RWPE1 (cell line): ENCODE measurements at places on chromosomes 1 and 21.

DNA sequence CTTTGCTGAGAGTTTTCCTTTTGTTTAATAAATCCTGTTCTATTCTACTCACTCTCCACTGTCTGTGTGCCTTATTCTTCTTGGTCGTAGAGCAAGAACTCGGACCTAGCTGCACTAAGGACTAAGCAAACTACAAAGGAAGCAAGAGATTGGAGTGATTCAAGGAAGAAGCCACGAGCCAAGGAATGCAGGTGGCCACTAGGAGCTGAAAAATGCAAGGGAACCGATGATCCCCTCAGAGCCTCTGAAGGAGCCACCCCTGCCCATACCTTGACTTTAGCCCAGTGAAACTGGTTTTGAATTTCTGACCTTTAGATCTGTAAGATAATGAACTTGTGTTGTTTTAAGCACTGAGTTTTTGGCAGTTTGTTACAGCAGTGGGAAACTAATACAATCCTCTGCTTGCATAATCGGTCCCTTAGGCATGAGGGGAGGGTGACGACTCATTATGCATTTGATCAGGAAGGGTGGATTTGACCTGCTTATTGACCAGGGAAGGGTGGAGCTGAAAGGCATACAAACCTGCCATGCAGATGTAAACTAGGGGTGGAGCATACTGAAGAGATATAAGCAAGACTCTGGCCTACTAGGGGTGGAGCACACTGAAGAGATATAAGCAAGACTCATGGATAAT is 6.2 kb upstream of the CA6 start:
- DNase-seq = peak; percentile 37

DNA sequence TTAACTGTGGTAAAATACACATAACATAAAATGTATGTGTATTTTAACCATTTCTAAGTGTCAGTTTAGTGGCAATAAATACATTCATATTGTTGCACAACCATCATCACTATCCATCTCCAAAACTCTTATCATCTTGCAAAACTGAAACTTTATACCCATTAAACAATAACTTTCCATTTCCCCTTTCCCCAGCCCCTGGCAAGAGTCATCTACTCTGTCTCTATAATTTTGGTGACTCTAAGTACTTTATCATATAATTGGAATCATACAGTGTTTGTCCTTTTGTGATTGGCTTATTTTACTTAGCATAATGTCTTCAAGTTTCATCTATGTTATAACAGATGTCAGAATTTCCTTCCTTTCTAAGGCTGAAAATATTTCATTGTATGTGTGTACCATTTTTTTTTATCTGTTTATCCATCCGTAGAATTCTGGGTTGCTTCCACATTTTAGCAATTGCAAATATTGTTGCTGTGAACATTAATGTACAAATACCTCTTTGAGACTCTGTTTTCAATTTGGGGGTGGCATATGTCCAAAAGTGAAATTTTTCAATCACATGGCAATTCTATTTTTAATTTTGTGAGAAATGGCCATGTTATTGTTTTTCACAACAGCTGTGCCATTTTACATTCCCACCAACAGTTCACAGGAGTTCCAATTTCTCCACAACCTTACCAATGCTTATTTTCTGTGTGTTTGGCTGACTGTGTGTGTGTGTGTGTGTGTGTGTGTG is 153.9 kb upstream of the GORAB start:
- no peak for DNase-seq

- no peak for DNase-seq
Observed at GRCh38 chr1:234578087-234578486, 31.9 kb downstream of the IRF2BP2 start.

- no peak for DNase-seq
Observed at GRCh38 chr1:15492596-15492995, 16.7 kb downstream of the CELA2B start.

DNA sequence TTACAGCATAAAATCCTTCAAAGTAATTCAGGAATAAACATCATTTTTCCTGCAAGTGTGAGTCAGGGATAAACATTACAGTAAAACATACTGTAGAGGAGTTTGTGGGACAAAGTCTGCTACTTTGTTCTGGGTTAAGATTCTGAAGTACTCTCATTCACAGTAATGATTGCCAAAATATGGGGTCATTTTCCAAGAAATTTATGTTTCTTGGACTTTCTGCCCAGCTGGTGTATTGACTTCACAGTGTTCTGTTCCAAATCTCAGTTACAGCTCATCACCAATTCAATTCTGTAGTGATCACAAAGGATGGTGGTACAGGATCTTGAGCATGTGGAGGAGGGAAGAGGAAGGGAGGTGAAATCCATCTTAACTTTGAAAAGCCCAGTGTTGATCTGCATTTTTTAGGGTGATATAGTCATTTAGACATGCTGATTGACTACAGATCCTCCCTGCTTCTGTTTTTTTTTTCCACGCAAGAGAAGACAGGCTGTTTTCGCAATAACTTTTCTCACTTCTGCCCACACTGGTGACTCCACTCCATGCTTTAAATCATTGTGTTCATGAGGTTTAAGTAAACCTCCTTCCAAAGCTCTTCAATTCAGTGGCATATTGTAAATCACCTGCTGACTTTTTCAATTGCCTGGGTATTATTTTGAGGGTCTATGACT is 60.4 kb upstream of the C1orf53 start:
- no peak for DNase-seq

DNA sequence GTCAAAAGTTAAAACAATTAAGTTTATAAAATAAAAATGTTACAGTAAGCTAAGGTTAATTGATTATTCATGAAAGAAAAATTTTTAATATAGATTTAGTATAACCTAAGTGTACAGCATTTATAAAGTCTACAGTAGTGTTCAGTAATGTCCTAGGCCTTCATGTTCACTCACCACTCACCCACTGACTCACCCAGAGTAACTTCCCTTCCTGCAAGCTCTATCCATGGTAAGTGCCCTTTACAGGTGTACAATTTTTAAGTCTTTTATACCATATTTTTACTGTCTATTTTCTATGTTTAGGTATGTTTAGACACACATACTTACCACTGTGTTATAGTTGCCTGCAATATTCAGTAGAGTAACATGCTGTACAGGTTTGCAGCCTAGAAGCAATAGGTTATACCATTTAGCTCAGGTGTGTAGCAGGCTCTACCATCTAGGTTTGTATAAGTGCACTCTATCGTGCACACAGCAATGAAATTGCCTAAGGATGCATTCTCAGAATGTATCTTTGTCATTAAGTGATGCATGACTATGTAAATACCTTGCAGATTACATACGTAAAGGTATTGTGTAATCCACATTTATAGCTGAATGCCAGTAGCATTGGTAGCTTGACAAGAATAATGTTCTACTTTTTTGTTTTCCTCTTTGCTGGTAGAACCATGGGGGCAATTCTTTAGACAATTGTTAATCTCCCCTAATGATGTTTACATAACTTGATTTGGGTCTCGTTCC is 35.7 kb upstream of the GPR88 start:
- DNase-seq = peak; percentile 14

DNA sequence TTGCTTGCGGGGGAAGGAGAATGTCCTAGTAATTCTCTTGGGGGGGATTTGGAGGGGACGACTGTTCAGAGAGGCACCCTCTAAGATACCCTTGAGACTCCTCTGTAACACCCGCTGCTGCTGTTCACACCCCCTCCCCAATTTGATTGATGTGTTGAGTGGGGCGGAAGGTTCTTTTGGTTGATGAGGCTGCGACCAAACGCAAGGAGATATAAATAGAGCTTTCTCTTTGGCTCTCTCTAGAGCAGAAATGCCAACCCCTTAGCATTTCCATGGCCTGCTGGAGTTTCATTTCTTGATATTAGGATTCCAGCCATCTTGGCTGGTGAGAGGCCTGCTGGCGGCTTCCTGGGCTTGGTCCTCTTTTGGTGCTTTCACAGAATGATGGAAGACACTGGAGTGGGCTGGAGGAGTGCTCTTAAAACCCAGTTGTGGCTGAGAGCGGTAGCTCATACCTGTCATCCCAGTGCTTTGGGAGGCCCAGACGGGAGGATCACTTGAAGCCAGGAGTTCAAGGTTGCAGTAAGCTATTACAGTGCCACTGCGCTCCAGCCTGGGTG is 2.0 kb downstream of the PIK3CD start:
- no peak for DNase-seq

DNA sequence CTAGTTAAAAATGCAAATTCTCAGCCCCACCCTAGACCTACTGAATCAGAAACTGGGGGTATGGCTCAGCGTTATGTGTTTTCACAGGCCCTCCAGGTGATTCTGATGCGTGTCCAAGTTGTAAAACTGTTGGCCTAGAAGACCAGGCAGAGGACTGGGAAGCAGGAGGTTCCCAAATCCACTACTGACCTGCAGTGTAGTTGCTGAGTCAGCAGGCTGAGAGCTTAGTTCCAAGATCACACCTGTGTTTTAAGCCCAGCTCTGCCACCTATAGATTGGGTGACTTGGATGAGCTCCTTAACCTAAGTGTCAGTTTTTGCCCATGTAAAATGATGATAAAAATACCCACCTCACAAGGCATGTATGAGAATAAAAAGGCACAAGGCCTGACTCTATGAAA is 4.1 kb downstream of the GRHL3 start:
- DNase-seq = peak; percentile 46

- peak; percentile 49 for DNase-seq
Observed at GRCh38 chr1:50308878-50309277, 114.4 kb downstream of the DMRTA2 start.

GRCh38 chr1:154767315-154768240 is 102.5 kb downstream of the KCNN3 start:
- no peak for DNase-seq

- no peak for DNase-seq
Observed at GRCh38 chr1:219812086-219812485, 116.3 kb downstream of the SLC30A10 start.

DNA sequence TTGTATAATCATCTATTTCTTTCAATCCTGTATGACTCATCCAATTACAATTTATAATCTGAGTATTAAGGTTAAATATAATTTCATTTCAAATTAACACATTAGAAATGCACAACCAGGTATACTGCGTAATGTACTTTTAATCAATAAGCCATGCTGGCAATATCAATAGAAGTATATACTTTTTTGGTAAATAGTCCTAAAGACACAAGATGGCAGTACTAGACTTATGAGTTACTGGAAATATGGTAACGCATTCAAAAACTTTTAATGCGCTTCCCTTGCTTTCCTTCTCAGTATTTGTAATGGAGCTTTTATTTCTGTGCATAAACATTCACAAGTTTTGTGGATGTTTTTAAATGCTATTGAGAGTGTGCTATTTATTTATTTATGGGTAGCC is 1162.0 kb upstream of the TMPRSS15 start:
- DNase-seq = no peak

- peak; percentile 20 for DNase-seq
Observed at GRCh38 chr1:41803656-41804055, 115.1 kb downstream of the HIVEP3 start.

- peak; percentile 79 for DNase-seq
Observed at GRCh38 chr1:183685112-183685713, 32.1 kb upstream of the APOBEC4 start.

- DNase-seq = no peak
Observed at GRCh38 chr1:29420202-29420601, 183.9 kb downstream of the PTPRU start.

DNA sequence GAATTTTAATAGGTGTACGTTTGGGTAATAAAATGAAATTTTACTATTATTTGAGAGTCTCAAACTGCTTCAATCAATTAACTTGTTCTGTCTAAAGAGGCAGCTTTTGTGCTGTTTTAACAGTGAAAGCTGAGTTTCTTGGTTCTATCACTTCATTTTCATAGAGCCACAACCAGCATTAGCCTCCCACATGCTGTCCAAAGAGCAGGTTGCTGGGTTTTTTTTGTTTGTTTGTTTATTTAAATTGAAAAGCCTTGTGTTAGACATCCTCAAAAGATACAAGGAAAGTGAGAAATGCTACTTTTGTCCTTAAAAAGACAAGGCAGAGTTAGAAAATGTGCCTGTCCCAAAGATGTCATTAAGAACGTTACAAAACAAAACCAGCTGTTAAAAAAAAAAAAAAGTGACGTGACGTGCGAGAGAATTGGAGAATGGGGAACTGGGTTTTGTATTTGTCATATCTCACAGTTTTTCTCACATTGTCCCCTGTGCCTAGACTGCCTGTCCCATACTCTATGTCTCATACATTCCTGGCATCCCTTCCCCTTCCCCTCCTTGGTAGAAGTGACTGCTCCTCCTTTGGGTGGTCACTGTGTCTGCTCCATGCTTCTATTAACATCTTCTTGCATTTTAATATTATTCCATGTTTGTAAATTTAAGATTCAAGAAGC is 63.1 kb upstream of the CD34 start:
- DNase-seq = no peak

DNA sequence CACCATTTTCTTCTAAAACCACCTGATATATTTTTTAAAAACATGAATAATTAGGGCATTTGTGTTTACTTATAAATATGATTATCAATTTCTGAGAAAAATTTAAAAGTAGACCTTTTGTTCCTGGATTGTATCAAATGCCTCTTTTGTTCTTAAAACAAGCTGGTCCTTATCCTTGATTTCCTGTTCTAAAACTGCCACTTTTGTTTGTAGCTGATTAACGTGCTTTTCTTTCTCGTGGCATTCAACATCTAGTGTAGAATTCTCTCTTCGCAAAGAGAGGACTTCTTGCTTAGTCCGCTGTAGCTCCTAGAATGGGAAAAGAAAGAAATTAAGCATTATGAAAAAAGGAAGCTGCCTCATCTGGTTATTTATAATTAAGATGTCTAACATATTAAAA is 25.0 kb downstream of the SASS6 start:
- DNase-seq = no peak

DNA sequence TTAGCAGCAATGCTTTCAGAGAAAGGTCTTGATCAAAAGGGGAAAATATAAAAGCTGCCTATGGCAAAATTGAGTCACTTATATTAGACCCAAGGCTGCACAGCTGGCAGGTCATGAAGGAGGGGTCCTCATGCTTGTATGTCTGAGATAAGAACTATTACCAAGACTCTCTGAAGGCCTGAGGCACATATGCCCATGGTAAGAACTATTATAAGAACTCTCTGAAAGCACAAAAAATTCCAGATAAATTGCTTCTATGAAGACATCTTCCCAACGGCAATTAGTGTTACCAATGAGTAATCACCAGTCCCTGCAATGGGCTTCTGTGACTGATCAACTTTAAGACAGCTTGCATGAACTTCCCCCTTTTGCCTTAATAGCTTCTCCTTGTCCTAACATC is 42.8 kb upstream of the LRIF1 start:
- DNase-seq = no peak

- no peak for DNase-seq
Observed at GRCh38 chr1:220182111-220182510, 88.2 kb downstream of the IARS2 start.

GRCh38 chr1:24927988-24928688 is 1.9 kb downstream of the RUNX3 start:
- DNase-seq = no peak

- no peak for DNase-seq
Observed at GRCh38 chr1:15282038-15282437, 35.0 kb downstream of the FHAD1 start.

- DNase-seq = peak; percentile 89
Observed at GRCh38 chr1:205488074-205488723, 16.3 kb upstream of the CDK18 start.

- no peak for DNase-seq
Observed at GRCh38 chr1:60118085-60118484, 44.5 kb upstream of the C1orf87 start.

GRCh38 chr1:156154317-156154749 is 948 bp downstream of the SEMA4A start:
- no peak for DNase-seq

GRCh38 chr1:25825605-25826004 is 5.9 kb downstream of the MTFR1L start:
- DNase-seq = no peak
